Placental epithelial cell (primary cell): ENCODE measurements at places on chromosomes 12 and 14. TPM values are rescaled to one million over a fixed set of nuclear protein-coding genes. Genes with fewer than 3 reads are reported as not detected.

Gene ANO4
- 5.9 and 15.1 TPM in 2 replicates for total RNA-seq

Gene HOXC11
- total RNA-seq: not detected in 2 replicates

Gene FOXG1
- total RNA-seq: under 0.01 TPM in 1 of 2 replicates, not detected in the other

Gene SPRYD3
- total RNA-seq: 26.7 and 33.4 TPM in 2 replicates

Gene OR6C2
- total RNA-seq: not detected in 2 replicates

Gene SPIC
- not detected in 2 replicates for total RNA-seq

Gene APOF
- total RNA-seq: not detected in 2 replicates
